Tibial nerve (tissue), 4 donors: ENCODE measurements at places on chromosomes 7 and 10.

DNA sequence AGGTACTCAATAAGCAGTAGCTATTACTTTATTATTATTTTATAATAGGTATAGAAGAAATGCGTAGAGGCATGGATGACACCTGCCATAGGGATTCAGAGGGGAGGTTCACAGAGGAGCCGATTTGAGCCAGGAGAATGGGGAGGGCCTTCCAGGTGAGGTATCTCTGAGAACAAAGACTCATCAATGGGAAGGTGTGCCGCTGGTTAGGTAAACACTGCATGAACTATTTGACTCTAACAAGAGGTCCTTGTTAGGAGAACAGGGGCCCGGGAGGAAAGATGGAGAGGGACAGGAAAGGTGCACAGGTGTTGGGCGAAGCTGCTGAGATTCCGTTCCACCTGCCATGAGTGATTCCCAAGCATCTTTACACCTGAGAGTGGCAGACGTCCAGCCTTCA is 41.8 kb upstream of the TMEM273 start:
- DNase-seq: no peak

DNA sequence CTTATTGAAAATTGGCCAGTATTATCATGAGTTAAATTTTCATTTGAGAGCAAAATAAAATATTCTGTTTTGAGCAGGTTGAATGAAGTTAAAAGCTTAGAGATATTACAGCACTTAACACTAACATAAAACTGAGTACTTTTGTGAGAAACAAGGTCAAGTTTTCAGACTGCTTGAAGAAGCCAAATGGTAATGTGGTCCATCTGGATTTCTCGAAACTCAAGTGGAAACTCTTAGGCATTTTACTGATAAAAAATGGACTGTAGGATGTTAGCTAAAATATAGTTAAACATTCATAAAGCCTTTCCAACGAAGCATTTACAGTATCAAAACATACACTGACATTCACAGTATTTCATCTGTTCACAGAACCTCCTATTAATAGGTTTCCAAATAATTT is 528.1 kb upstream of the SEMA3D start:
- DNase-seq: no peak

DNA sequence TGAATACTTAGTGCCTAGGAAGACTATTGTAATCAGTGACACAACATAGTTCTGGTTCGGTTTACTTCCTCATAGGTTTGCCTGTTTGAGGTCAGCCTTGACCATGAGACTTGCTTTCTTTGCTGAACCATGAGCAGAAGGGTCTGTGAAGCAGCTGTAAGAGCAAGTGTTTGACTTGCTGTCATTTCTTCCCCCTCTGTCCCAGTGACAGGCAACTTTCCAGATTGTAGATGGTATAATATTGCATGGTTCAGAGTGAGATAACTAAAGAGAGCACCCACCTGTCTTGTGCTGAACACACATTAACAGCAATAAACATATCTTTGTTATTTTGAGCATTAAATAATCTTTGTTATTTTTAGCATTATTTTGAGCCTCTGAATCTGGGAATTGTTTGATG is 9.3 kb upstream of the RTKN2 start:
- DNase-seq: no peak

DNA sequence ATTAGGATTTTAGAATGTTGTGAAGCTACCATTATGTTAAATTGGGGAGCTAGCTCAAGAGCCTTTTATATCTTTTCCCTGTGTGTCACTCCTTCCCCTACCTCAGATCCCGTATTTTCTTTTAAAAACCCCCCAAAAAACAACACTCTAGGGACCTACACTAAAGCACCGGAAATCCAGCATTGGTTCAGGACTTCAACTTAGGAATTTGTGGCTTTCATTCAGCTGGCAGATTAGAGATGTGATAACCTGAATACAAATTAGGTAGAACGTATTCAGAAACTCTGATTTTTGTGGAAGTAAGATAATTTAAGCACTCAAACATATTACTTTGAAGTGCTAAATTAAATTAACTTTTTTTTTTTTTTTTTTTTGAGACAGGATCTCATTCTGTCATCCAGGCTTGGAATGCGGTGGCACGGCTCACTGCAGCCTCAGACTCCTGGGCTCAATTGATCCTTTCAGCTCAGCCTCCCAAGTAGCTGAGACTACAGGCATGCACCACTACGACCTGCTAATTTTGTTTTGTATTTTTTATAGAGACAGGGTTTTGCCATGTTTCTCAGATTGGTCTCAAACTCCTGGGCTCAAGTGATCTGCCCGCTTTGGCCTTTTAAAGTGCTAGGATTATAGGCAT is 6.8 kb downstream of the TBC1D12 start:
- DNase-seq: no peak

DNA sequence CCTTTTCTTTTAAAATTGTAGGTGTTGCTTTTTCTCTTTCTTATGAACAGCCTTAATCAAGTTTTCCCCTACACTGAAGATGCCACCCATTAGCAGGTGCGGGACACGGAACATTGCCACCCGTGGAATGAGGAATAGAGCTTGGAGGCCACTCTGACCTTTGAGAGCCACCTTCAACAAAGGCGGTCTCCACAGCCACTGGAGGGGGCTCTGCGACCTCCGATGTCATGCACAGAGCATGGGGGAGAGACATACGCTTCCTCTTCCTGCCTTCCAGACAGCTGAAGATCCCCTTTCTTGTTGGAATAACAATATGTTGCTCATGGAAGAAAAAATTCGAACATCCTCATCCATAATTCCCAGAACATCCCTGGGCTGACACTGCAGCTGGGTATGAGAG is 39.1 kb downstream of the ADARB2 start:
- no peak for DNase-seq

- no peak for DNase-seq
Observed at GRCh38 chr10:18793951-18794350, 134.7 kb downstream of the ARL5B start.

DNA sequence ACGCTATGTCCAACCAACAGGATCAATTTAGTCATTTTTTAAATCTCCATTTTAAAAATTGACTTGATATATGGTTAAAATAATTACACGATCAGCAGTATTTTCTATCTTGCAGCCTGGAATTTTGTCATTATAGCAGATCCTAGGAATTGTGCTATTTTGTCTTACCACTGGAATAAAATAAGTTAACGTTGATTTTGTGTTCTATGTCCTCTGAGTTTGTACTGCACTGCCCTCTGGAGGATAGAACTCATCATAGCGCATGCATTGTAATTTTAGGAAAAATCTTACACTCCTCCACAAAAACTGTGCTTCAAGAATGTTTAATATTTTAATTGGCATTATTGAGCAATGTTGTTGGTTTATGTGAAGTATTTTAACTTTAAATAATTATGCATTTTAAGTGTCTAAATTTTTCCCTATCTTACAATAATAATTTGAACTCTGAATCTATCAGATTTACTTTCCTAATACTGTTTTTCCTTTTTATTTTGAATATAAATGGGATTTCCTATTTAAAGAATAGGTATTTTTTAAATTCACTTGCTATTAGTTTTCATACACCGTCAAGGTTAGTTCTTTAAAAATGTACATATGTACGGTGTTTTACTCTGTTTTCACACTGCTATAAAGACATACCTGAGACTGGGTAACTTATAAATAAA is 220.1 kb downstream of the PPP1R3A start:
- DNase-seq: no peak

DNA sequence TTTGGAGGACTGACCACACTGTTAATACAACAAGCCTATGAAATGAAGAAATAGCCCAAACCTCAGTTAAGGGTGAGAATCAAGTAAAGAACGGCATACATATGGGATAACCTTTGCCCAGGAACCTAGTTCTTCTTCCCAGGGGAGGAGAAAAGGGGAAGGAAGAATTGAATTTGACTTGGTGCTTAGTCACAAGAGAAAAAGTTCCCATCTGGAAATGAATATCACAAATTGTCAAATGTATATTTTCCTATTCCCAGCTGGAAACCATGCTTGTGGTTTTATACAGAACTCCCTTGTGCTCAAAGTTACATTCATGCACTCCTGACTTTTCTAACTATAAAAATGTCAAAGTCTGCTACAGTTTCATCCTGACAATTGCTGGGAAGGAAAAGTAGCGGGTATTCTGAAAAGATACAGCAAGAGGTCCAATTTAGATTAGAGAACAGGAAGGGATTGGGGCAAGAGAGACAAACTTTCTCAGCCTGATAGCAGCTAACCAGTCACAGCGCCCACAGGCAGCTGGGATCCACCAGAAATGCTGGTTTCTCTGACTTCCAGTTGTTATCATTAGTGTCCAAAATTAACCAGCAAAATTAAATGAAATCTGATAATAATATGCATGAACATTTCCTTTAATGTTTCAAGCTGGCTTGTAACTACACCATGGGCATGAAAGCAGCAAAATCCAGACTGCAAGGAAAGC is 18.6 kb upstream of the GSAP start:
- no peak for DNase-seq

- DNase-seq: no peak
Observed at GRCh38 chr7:130655286-130655685, 13.3 kb downstream of the COPG2 start.
